Mammary epithelial cell (primary cell): ENCODE measurements at places on chromosomes 2 and 18. TPM values are rescaled to one million over a fixed set of nuclear protein-coding genes. Genes with fewer than 3 reads are reported as not detected.

ZNG1B gene
- total RNA-seq: 31.7 TPM

POU3F3 gene
- total RNA-seq: not detected

C2orf80 gene
- not detected for total RNA-seq

NCKAP5 gene
- total RNA-seq: 9.3 TPM

SIGLEC15 gene
- total RNA-seq: not detected in 2 replicates

FAM110C gene
- total RNA-seq: 31.2 and 46.9 TPM in 2 replicates

RBKS gene
- 1.1 and 3.4 TPM in 2 replicates for total RNA-seq

TIA1 gene
- 53.0 TPM for total RNA-seq

ST8SIA5 gene
- total RNA-seq: not detected in 2 replicates

RUFY4 gene
- total RNA-seq: not detected in 2 replicates

NOP58 gene
- total RNA-seq: 50.3 TPM

FAM124B gene
- not detected in 2 replicates for total RNA-seq

ITPRID2 gene
- total RNA-seq: 145 TPM

OXER1 gene
- 0.17 TPM for total RNA-seq

KRTCAP3 gene
- 1.5 TPM for total RNA-seq

TNFAIP6 gene
- total RNA-seq: 0.24 TPM in 1 of 2 replicates, not detected in the other

BMP10 gene
- total RNA-seq: not detected in 2 replicates

GALNT14 gene
- total RNA-seq: 25.4 and 29.9 TPM in 2 replicates

MSH6 gene
- 27.3 and 63.8 TPM in 2 replicates for total RNA-seq

MRPL53 gene
- total RNA-seq: 9.3 TPM

PRKD3 gene
- 40.6 and 43.0 TPM in 2 replicates for total RNA-seq

UPP2 gene
- not detected in 2 replicates for total RNA-seq

TNFRSF11A gene
- total RNA-seq: 0.50 TPM
